ENCODE measurements at places on chromosomes 1 and 21. TPM values are rescaled to one million over a fixed set of nuclear protein-coding genes. Genes with fewer than 3 reads are reported as not detected.
A peak's percentile ranks its signal among the peaks of the same experiment; 100 is the strongest.

- H3K4me1 ChIP-seq = no peaks in the 10 kb centered on the region
- DNase-seq = no peak
- no peak overlapping the region for H3K4me3 ChIP-seq
Observed at GRCh38 chr1:23500466-23500865, 16.5 kb upstream of the ASAP3 start.

DNA sequence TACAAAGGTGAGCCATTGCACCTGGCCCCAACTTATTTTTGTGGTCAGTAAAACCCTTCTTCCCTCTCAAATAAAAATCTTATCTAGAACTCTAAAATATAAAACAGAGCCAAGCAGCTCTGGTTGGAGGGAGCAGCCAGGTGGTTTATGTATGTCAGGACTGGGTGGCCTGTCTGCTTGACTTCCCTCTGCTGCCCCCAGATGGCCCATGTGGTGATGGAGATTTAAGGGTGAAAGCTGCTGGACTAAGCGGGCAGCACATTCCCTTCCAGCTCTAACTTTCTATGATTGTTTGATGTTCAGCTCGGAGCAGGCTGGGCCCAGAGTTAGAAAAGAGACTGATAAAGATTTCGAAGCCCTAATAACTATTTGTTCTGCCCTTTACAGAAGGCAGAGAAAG lies 11.9 kb upstream of the PAQR6 start:
- no peak overlapping the region for H3K27ac ChIP-seq
- H3K4me1 ChIP-seq = no peaks in the 10 kb centered on the region
- no peak for DNase-seq

GRCh38 chr1:22780696-22781095 lies 70.1 kb downstream of the EPHB2 start:
- H3K36me3 ChIP-seq = no peaks in the 10 kb centered on the region
- no peak overlapping the region for H3K27ac ChIP-seq
- peaks cover 13% of the 10 kb centered on the region for H3K4me1 ChIP-seq
- no peak overlapping the region for H3K4me3 ChIP-seq
- no peaks in the 10 kb centered on the region for H3K27me3 ChIP-seq

DNA sequence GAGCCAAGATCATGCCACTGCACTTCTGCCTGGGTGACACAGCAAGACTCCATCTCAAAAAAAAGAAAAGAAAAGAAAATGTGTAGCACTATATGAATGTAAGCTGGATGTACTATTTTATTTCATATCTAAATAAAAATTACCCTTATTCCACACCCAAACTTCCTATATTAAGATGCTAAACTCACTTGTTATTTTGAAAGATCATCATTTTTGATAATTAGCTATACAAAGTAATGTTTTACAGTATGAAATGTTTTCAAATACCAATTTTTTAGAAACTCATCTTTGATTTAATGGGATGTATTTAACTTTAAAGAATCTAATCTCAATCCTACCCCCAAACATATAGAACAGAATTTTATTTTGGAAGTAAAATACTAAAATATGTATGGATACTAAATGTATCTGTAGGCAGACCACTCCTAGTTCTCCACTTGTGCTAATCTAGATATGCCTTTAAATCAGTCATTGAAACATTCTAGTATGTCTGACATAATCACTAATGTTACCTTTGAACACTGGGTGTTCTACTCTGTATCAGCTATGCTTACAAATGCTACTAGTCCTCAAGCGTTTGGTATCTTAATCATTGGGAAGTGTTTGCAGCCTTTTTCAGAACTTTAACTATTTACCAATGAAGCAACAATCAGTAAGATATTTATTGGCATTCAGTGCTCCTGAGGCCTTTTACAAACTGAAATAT lies 12.9 kb downstream of the MIER1 start:
- H3K27me3 ChIP-seq = no peaks in the 10 kb centered on the region
- H3K36me3 ChIP-seq = no peaks in the 10 kb centered on the region
- H3K4me1 ChIP-seq = no peaks in the 10 kb centered on the region
- H3K27ac ChIP-seq = no peak overlapping the region

GRCh38 chr1:40806731-40807695 lies 23.4 kb downstream of the KCNQ4 start:
- H3K4me3 ChIP-seq = peak overlapping the region; percentile 7
- no peaks in the 10 kb centered on the region for H3K27me3 ChIP-seq
- DNase-seq = no peak

GRCh38 chr21:35622612-35623011 lies 437.7 kb downstream of the SETD4 start:
- no peak overlapping the region for H3K27ac ChIP-seq
- H3K4me1 ChIP-seq = no peaks in the 10 kb centered on the region
- no peaks in the 10 kb centered on the region for H3K27me3 ChIP-seq
- DNase-seq = no peak

GRCh38 chr1:186745531-186746146 lies 65.4 kb upstream of the PTGS2 start:
- no peak overlapping the region for H3K4me3 ChIP-seq
- H3K36me3 ChIP-seq = no peaks in the 10 kb centered on the region
- no peaks in the 10 kb centered on the region for H3K4me1 ChIP-seq
- DNase-seq = no peak
- H3K27me3 ChIP-seq = no peaks in the 10 kb centered on the region

DNA sequence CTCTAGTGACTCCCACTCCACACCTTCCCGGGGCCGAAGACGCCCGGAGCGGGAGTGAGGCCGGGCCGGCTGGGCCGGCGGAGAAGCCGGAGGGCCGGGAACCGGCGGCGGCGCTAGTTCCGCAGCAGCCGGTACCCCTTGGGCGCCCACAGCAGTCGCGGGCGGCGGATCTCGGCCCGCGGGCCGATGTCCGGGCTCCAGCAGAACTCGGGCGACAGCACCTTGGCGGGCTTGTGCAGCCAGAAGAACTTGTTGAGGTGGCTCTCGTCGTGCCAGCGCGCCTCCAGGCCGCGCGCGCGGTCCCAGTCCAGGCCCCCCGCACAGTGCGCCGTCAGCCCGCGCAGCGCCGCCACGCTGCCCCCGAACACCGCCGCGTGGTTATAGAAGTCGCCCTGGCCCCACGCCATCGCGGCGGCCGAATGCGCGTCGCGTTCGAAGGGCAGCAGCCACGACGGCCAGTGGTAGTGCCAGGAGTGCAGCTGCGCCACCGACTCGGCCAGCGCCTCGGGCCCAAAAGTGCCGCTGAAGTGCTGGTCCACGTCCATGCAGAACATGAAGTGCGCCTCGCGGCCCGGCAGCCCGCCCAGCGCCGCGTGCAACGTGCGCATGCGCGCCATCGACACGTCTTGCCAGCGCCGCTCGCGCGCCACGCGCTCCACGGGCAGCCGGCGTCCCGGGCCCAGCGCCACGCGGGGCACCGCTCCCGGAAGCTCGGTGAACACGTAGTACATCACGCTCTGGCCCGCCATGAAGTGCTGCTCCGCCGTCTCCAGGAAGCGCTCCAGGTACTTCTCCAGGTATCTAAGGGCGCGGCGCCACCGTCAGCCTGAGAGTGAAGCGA lies 14.0 kb downstream of the A3GALT2 start:
- DNase-seq = no peak
- H3K27me3 ChIP-seq = no peaks in the 10 kb centered on the region
- peak overlapping the region; percentile 37 for H3K4me3 ChIP-seq
- H3K4me1 ChIP-seq = no peaks in the 10 kb centered on the region

GRCh38 chr1:206699000-206699586 lies 14.4 kb downstream of the MAPKAPK2 start:
- H3K4me1 ChIP-seq = peaks cover 92% of the 10 kb centered on the region
- H3K27me3 ChIP-seq = no peaks in the 10 kb centered on the region
- H3K4me3 ChIP-seq = no peak overlapping the region
- DNase-seq = no peak
- H3K27ac ChIP-seq = peak overlapping the region; percentile 98

GRCh38 chr1:205250699-205251098 lies 23.0 kb downstream of the TMCC2 start:
- H3K36me3 ChIP-seq = no peaks in the 10 kb centered on the region
- H3K4me3 ChIP-seq = no peak overlapping the region
- H3K27me3 ChIP-seq = no peaks in the 10 kb centered on the region
- no peak for DNase-seq
- H3K4me1 ChIP-seq = no peaks in the 10 kb centered on the region

- DNase-seq = no peak
- H3K27ac ChIP-seq = no peak overlapping the region
- no peaks in the 10 kb centered on the region for H3K27me3 ChIP-seq
- no peaks in the 10 kb centered on the region for H3K4me1 ChIP-seq
- no peaks in the 10 kb centered on the region for H3K36me3 ChIP-seq
- no peak overlapping the region for H3K4me3 ChIP-seq
Observed at GRCh38 chr1:39016604-39017171, 9.5 kb upstream of the NDUFS5 start.

DNA sequence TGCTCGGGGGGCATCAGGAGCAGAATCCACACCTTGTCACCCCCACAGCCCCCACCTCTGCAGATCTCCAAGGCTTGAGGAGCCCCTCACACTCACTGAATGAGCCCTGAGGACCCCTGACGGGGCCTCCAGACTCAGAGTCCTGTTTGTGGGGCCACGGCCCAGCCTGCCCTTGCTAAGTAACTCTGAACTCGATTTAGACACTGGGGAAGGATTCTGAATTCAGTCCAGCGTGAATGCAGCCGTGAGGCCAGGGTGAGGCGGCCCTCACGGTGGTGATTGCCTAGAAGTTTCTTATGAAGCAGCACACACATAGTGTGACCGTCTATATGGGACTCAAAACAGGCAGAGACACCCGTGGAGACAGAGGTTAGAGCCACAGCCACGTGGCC lies 58.9 kb upstream of the ADARB1 start:
- no peak overlapping the region for H3K27ac ChIP-seq
- no peaks in the 10 kb centered on the region for H3K4me1 ChIP-seq
- no peak overlapping the region for H3K4me3 ChIP-seq
- no peaks in the 10 kb centered on the region for H3K27me3 ChIP-seq

The TNFRSF25 gene
- 7.4 TPM for total RNA-seq

The LYPD8 gene
- not detected for total RNA-seq

The CRYZL1 gene
- 19.0 TPM for total RNA-seq

The NEGR1 gene
- total RNA-seq = 9.9 TPM

The LRRC53 gene
- total RNA-seq = not detected

The GBP6 gene
- 0.19 TPM for total RNA-seq

The NTRK1 gene
- 1.7 TPM for total RNA-seq

The OR2T2 gene
- total RNA-seq = not detected

The TRPM2 gene
- 0.75 TPM for total RNA-seq

The DMRTA2 gene
- total RNA-seq = not detected

Data from right atrium auricular region (tissue), 2 donors.